ENCODE measurements at places on chromosomes 13 and 19.

DNA sequence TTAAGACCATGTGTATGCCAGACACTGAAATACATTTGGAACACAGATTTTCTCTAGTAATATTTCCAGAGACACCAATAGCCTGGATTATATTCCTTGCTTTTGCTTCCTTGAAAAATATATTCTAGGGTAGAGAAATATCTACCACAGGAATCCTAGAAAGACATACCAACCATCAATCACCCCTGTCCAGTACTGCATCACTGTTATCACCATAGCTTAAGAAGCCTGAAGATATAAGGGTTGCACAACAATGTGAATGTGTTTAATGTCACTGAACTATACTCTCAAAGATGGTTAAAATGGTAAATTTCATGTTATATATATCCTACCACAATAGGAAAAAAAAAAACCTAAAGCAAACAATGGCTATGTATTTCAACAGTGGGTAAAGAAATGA lies 163.6 kb downstream of the DIAPH3 start:
- DNase-seq, result no peak

DNA sequence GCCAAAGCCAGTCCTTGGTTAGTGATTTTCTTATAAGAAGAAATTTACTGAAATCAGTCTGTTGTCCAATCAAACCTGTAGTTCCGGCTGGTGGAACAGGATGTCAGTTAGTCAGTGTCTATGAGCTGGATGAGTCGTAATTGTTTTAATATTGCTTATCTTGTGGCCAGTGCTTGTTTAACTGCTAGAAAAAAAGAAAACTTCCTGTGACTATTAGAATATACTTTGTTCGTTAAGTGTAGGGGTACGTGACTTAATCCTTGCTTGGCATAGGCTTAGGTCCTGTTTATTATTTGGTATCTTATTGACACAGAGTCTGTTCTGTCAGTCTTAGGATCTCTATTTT lies 1484.8 kb upstream of the MIR17HG start:
- DNase-seq, result no peak

DNA sequence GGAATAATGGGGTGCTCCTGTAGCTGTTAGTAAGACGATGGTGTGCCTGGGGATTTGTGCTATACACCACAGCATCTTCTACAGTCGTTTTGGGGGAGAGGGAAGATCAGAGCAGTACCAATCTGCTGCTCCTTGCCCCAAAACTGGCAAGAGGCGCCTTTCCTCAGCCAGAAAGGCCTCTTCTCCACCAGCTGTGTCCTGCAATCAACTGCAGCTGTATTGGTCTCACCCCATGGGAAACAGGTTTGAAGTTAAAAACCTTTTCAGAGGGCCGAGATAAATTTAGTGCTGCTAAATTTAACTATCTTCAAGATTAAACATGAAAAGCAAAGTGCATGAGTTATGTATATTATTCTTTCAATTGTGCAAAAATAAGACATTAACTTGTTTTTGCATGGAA lies 1.2 kb upstream of the RNASEH2B start:
- no peak for DNase-seq

- DNase-seq, result no peak
Measured at GRCh38 chr13:81172603-81173002, 831.7 kb upstream of the SPRY2 start.

DNA sequence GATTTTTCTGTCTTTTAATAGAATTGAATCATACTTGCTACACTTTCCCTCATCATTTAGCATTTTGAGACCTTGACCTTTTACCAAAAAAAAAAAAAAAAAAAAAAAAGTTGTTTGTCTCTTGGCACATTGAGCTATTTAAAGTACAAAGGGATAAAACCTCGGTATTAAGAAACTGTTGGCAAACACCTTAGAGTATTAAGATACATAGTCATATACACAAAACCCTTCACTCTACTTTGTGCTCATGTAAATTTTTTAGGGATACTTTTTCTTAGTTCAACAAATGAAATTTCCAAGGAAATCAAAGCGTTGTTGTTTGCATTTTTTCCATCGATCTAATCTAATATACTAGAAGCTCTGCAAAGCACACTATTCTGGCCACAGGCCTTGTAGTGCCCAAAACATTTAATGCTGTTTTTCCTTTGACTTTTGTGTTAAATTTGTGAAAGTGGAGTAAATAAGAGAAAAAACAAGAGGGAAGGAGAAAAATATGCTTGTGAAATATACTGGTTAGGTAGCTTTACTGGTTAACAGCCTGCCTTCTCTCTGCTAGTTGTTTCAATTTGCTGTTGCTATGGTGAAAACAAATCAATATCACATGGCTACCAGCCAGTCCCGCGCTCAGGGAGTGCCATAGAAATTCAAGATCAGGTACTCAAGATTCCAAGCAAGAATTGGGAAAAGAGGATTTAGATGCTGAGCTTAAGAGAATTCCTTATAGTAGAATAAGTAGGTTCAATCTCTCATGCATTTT lies 2.6 kb downstream of the MBNL2 start:
- peak; percentile 68 for DNase-seq

DNA sequence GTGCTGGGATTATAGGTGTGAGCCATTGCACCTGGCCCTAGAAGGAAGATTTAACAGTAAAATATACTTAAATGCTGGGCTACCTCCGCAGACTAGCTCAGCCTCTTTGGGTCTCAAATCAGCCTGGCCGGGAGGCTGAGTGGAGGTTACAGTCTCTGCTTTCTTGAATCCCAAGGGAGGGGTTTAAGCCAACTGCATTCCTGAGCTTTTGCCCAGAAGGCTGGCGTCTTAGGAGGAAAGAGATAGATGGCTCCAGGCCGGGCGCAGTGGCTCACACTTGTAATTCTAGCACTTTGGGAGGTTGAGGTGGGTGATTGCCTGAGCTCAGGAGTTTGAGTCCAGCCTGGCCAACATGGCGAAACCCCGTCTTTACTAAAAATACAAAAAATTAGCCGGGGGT lies 623 bp upstream of the C5AR1 start:
- no peak for DNase-seq

All from NCI-H345 (cell line).